ENCODE measurements at places on chromosomes 3 and 15. TPM values are rescaled to one million over a fixed set of nuclear protein-coding genes. Genes with fewer than 3 reads are reported as not detected.

DNA sequence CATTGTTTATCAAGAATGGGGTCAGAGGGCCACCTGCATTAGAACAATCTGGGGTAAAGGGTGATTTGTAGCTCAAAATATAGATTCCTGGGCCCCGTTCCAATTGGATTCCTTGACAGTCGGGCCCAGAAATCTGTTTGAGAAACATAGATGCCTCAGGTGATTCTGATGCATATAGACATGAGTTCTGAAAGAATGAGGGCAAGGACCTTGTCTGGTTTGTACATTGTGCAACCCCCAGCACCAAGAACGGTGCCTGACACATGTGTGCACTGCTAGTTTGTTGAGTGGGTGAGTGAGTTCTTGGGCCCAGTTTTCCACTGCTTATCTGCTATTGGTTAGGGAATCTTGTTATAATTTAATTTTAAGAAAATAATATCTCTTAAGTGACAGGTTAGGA, 16.6 kb downstream of the CRYBG3 start:
- ATAC-seq, result no peak

DNA sequence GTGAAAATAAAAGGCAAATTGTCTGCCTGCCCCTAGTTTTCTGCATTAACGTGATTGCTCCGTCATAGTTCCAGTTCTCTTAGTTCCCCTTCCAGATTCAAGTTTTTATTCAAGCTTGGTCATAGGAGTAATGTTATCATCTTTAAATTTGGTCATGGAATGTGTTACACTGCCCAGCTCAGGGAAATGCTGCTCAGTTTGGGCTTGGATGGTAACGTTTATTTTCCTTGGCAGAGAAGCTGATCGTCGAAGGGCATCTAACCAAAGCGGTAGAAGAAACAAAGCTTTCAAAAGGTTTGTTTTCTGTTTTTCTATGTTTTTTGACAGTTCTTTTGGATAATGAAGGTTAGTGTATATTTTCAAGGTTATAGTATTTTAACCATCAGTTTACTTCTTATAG, 118.4 kb upstream of the FLNB start:
- ATAC-seq, result peak; percentile 86

- no peak for ATAC-seq
Observed at GRCh38 chr3:114499976-114500375, 206.1 kb downstream of the TIGIT start.

DNA sequence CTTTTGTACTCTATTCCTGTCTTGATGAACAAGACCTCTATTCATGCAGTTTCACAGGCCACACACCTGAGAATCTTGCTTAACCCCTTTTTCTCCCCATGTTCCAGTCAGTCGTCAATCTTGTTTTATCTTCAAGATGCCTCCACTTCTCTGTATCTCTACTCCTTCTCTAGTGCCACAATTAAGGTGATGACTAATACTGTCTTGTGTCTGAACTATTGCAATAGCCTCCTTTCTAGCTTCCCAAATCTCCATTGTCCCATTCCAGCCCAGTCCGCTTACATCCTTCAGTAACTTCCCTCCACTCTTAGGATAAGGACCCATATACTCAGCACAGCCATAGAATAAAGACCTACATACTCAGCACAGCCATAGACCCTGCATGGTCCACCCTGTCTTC, 24.7 kb downstream of the CHST14 start:
- no peak for ATAC-seq

DNA sequence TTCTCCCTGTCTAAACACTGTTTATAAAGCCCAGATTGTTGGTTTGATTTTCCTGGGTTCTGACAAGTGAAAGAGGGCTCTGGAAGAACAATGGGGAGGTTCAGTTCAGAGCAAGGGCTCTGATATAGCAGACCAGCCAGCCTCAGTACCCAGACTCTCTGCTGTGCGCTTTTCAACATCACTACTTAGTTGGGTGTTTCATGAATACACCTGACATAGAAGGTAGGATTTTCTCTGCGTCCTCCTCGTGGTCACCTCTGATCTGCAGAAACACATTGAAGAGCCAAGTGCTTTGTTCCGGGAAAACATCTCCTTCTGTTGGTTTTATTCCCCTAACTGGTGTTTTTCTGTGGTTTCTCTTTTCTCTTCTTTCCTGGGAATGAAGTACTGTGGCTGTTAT, 99.5 kb downstream of the EPHB1 start:
- ATAC-seq, result no peak

DNA sequence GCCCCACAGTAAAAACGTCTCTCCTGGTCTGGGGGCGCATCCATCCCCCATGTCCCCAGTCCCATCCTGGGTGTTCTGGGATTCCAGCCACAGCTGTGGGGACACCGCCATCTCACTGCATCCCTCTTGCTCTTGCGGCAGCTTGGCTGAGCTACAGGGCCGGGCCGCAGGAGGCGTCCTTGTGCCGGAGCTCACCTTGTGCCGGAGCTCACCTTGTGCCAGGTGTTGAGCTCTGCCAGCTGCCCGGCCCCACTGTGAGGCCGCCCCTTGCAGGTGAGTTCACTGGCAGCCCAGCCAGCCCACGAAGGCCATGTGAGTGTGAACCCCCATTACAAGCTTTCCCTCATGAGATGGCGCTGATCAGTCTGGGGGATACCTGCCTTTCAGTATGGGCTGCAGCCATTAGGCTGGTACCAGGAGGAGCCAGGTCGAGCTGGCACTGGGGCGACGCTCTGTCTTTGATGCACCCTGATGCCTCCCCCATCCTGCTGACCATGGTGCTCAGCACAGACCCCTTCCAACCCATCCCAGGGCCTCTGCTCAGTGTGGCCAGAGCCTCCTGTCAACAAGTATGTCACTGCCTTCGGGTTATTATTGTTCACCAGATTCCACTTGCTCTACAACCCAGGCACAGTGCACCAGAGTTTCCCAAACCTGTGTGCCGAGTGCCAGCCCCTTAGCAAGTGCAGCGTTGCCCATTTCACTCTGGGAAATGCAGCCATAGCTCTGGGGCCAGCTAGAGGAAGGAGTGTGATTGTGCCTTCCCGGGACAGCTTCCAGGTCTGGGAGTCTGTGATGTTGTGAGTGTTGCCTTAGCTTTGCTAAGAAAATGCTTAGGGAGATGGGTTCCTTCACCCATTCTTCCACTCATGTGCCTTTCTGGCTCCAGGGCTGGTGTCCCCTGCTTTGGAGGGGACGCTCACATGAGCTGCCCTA, 105.7 kb downstream of the APBA2 start:
- ATAC-seq, result no peak

DNA sequence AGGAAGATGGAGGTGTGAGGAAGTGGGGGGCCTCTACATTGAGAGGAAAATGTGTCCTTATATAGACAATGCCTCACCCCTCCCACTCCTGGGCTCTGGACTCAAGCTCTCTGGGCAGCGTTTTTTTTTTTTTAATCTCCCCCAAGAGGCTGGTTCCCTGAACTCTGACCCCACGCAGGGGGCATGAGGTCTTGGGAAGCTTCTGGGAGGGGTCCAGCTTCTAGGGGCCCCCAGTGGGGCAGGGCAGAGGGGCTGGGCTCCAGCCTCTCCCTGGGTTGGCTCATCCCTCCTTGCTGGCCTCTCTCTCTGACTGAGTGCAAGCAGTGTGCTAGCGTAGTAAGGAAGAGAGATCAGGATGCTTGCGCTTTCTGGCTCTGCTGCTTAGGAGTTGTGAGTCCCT, 101.4 kb upstream of the HACD2 start:
- no peak for ATAC-seq

- no peak for ATAC-seq
Observed at GRCh38 chr3:167711439-167711838, 23.3 kb downstream of the PDCD10 start.

DNA sequence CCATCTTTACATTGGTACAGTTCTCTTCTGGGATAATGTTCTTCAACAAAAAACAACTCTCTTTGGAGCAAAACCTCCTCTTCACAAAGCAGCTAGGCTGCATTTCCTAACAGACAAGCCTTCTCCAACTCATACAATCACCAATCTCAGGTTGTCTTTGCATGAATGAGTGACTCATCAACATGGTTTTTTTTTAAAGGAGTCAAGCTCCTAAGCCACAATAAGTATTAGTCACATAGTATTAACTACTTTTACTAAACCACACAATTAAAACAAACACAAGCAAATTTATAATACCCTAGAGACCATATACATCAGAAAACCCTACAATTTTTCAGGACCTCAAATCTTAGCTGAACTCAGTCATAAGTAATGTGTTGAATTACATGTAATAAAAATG, 137.4 kb downstream of the TBC1D5 start:
- ATAC-seq, result no peak

DNA sequence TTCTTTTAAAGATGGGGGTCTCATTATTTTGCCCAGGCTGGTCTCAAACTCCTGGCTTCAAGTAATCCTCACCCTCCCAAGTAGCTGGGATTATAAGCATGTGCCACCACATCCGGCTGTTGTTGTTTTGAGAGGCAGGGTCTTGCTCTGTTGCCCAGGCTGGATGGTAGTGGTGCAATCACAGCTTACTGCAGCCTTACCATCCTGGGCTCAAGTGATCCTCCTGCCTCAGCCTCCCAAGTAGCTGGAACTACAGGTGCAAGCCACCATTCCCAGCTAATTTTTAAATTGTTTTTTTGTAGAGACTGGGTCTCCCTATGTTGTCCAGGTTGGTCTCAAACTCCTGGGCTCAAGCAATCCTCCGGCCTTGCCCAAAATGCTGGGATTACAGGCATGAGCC, 105.5 kb downstream of the SENP2 start:
- ATAC-seq, result no peak

DNA sequence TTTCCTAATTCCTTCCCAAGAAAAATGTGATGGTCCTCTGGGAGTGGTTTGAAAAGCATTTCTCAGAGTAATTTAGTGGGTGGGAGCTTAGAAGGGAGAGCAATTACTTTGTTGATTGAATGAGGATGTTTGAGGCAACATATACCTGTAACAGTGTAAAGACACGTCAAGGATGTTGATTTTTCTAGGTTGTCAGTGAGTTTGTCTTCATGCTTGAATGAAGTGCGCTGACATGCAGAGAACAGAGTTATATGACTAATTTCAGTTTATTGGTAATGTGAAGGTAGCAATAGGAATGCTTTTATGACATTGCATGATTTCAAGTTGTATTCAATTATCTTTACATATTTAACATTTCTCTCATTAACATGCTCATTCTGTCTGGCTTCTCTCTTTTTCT, 286.9 kb downstream of the NFKBIZ start:
- no peak for ATAC-seq

GRCh38 chr15:36109943-36110658, 469.3 kb upstream of the CDIN1 start:
- no peak for ATAC-seq

DNA sequence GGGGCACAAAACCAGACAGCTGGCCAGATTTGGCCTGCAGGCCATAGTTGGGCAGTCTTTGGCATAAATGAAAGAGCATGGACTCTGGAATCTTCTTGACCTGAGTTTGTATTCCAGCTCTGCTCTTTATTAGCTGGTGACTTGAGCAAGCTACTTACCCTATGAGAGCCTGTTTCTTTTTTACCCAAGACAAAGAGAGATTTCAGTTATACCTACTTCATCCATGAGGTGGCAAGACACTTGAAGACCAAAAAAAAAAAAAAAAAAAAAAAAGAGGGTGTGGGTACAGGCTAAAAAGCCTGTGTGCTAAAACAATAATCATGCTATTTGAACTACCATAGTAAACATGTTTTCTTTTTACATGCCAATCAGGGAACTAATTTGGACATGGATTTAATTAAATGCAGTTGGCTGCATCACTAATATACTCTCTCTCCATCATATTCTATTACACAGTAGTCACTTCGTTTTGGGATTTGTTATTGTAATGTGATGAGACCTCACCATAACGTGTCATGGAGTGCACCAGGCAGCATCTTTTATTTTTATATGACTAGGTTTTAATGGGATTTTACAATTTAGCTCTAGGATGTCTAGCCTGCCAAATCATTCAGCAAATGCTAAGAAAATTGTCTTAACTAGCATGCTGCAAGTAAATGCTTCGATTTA, 109.2 kb upstream of the FHIT start:
- ATAC-seq, result no peak

The SNTN gene
- total RNA-seq, result not detected

The ARHGEF26 gene
- total RNA-seq, result 79.3 TPM

The USP50 gene
- not detected for total RNA-seq

The GOLGA6D gene
- total RNA-seq, result not detected

Data from gastroesophageal sphincter (tissue), 4 donors.